CD4-positive, alpha-beta T cell (primary cell): ENCODE measurements at places on chromosomes 16 and 17. TPM values are rescaled to one million over a fixed set of nuclear protein-coding genes. Genes with fewer than 3 reads are reported as not detected.

DNAI2 gene
- total RNA-seq = 1.2 TPM

GRCh38 chr17:49822829-49823228 lies 25.0 kb downstream of the TAC4 start:
- no peak overlapping the region for H3K27ac ChIP-seq
- no peaks in the 10 kb centered on the region for H3K27me3 ChIP-seq
- no peak for DNase-seq

- H3K4me3 ChIP-seq = no peak overlapping the region
- no peaks in the 10 kb centered on the region for H3K36me3 ChIP-seq
- no peak overlapping the region for H3K27ac ChIP-seq
- no peaks in the 10 kb centered on the region for H3K27me3 ChIP-seq
Measured at GRCh38 chr17:82687375-82687861, 11.1 kb downstream of the RAB40B start.

DNA sequence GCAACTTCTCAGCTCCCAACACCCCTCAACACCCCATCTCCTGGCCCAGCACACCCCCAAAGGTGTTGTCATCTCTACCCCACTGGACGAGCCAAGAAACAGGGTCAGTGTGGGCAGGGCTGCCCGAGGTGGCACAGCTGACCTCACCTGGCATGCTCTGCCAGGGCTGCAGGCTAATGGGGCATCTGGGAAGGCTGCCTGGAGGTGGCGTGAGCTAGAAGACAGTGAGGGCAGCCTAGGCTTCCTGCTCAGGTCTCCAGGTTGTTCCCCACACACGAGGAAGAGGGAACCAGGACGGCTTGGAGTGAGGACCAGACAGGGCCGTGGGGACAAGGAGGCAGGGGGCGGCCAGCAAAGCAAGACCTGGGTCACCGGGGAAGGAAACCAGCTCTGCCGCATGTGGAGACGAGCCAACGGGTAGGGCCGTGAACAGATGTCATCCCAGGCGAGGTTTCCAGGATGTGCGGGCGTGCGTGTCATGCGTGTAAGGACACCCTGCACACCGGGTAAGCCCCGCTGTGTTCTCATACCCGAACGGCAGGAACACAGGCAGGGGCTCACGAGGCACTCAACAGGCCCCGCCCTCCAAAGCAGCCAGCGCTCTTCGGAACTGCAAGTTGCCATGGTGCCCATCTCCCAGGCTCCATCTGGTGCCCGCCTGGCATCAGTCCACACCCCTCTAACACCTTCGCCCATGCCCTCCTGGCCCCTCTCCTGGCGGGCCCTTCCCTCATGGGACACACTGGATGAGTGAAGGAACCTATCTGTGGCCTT lies 29.6 kb upstream of the PVALEF start:
- H3K36me3 ChIP-seq = no peaks in the 10 kb centered on the region
- no peak for DNase-seq
- H3K27me3 ChIP-seq = no peaks in the 10 kb centered on the region
- no peaks in the 10 kb centered on the region for H3K4me1 ChIP-seq
- H3K27ac ChIP-seq = no peak overlapping the region

- no peaks in the 10 kb centered on the region for H3K4me1 ChIP-seq
- DNase-seq = no peak
- no peaks in the 10 kb centered on the region for H3K27me3 ChIP-seq
- H3K27ac ChIP-seq = no peak overlapping the region
- H3K36me3 ChIP-seq = no peaks in the 10 kb centered on the region
- no peak overlapping the region for H3K4me3 ChIP-seq
Measured at GRCh38 chr16:48114410-48114809, 41.4 kb downstream of the ABCC12 start.

CSH1 gene
- total RNA-seq = not detected

MYH1 gene
- not detected for total RNA-seq

DNA sequence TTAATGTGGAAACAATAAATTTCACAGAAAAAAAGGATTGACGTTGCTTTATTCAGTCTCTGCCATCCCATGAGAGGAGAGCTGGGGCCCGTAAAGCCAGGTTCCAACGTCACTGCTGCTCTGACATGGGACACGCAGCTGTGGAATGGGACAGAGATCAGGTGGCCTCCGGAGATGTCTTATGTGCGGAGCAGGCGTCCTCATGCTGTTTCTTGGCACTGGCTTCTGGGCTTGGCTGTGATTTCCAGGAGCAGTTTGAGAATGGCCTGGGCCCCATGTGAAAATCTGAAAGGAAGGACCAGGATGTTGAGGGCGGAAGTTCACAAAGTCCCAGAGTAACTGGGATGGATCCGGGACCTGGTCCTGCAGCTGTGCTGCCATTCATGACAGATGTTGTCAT lies 32.4 kb downstream of the NDEL1 start:
- H3K4me1 ChIP-seq = no peaks in the 10 kb centered on the region
- no peaks in the 10 kb centered on the region for H3K27me3 ChIP-seq
- H3K4me3 ChIP-seq = no peak overlapping the region
- no peak for DNase-seq
- no peak overlapping the region for H3K27ac ChIP-seq

CES5A gene
- not detected for total RNA-seq

GRCh38 chr17:81500047-81500446 lies 12.6 kb downstream of the ACTG1 start:
- no peaks in the 10 kb centered on the region for H3K27me3 ChIP-seq
- no peak for DNase-seq
- no peak overlapping the region for H3K4me3 ChIP-seq
- peaks cover under 1% of the 10 kb centered on the region for H3K4me1 ChIP-seq
- no peak overlapping the region for H3K27ac ChIP-seq
- no peaks in the 10 kb centered on the region for H3K36me3 ChIP-seq

DNA sequence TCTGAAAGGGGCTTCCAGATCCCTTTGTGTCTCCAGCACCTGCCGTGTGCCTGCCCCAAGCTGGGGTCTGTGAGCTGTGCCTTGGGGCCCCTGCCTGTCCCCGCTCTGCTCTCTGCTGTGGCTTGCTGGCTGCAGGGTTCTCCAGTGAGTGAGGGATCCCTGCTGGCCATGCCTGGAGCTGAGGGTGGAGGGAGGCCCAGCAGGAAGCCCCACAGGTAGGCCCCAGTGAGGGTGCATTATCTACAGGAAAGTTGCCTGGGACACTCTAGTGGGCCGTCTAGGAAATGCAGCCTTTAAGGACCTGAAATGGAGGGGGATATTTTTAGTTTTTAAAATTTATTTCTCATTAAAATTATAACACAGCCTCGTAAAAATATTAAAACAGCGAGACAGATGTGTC lies 50.9 kb downstream of the JPH3 start:
- DNase-seq = no peak
- no peaks in the 10 kb centered on the region for H3K36me3 ChIP-seq
- no peaks in the 10 kb centered on the region for H3K4me1 ChIP-seq
- no peak overlapping the region for H3K4me3 ChIP-seq
- no peaks in the 10 kb centered on the region for H3K27me3 ChIP-seq
- H3K27ac ChIP-seq = no peak overlapping the region

DNA sequence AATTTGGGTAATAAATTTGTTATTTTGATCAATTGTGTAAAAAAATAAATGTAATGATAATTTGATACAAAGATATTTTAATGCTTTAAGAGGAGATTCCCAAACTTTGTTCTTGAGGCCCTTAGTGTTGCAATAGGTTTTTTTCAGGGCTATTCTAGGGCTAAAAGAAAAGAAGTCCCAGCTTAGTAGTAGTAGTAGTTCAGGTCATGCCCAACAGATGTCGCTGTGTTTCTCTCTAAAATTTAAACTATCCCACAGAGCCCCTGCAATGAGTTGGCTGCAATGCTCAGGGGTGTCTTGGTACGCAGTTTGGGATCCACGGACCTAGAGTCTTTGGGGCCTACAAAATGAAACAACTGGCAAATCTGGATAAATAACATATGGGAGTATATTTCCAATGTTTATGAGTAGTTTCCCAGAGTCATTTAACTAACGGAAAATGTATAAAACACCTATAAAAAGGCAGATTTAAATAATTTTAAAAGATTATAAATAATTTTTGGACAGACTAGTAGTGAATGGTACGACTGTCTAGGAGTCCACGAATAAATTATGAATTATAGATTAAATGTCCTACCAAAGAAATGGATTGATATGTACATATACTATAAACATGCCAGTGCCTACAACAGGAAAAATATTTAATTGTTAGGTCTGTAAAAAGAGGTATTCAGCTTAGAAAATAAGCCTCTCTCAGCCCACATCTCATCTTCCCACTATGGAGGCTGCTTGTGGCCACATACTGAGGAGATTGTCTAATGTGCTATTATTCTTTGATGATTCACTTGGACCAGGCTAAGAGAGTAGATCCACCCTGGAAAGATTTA lies 228.5 kb upstream of the PMFBP1 start:
- no peaks in the 10 kb centered on the region for H3K27me3 ChIP-seq
- no peak overlapping the region for H3K4me3 ChIP-seq
- H3K36me3 ChIP-seq = no peaks in the 10 kb centered on the region

DNA sequence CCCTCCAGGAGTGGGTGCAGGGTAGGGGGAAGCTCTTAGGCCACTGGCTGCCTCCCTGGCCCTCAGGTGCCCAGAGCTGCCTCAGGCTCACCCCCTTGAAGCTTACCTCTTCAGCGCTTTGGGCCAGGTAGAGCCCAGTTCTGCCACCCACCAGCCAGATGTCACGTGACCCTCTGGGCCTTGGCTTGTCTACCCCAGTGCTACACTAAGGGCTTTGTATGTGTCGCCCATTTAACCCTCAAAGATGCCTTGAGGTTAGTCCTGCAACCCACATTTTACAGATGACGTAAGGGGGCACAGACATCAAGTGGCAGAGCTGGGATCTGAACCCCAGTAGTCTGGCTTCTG lies 3.4 kb downstream of the HAS3 start:
- peaks cover 41% of the 10 kb centered on the region for H3K27me3 ChIP-seq
- H3K36me3 ChIP-seq = peaks cover 8% of the 10 kb centered on the region
- H3K4me3 ChIP-seq = no peak overlapping the region

NACA2 gene
- total RNA-seq = not detected

DNA sequence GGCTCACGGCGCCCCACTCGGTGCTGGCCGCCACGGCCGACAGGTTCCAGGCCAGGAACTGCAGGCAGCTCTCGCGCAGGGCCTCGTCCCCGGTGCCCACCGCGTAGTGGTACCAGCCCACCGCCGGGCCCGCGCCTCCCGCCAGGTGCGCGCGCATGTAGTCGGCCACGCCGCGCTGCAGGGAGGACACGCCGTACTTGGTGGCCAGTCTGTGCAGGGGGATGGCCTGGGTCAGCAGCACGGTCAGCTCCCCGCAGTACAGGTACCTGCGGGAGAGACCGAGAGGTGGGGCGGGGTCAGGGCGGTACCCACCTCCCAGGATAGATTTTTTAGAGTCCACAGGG lies 4.2 kb downstream of the BTBD17 start:
- peaks cover 24% of the 10 kb centered on the region for H3K4me1 ChIP-seq
- peaks cover 66% of the 10 kb centered on the region for H3K27me3 ChIP-seq
- no peaks in the 10 kb centered on the region for H3K36me3 ChIP-seq

DNA sequence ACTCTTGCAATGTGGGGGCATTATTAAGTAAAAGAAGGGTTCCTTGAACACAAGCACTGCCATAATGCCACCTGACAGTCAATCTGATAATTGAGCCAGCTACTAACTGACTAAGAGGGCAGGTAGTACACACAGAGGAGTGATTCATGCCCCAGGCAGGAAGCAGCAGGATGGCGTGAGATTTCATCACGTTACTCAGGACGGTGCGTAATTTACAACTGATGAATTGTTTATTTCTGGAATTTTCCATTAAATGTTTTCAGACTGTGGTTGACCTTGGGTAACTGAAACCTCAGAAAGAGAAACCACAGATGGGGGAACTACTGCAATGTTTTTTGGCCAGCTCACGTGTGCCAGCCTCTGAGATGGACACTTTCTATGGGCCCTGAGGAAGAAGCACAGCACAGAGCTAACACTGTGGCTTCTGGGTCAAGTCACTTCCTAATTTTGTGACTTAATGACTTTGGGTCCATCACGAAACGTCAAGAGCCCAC lies 46.7 kb downstream of the C17orf67 start:
- no peak overlapping the region for H3K4me3 ChIP-seq
- H3K4me1 ChIP-seq = peaks cover 10% of the 10 kb centered on the region
- H3K27me3 ChIP-seq = no peaks in the 10 kb centered on the region
- no peaks in the 10 kb centered on the region for H3K36me3 ChIP-seq

ATAD5 gene
- 3.6 TPM for total RNA-seq

TSPOAP1 gene
- 17.8 TPM for total RNA-seq

RAB26 gene
- not detected for total RNA-seq

- peaks cover 58% of the 10 kb centered on the region for H3K4me1 ChIP-seq
- no peak for DNase-seq
- H3K4me3 ChIP-seq = no peak overlapping the region
- H3K27me3 ChIP-seq = no peaks in the 10 kb centered on the region
- no peak overlapping the region for H3K27ac ChIP-seq
Measured at GRCh38 chr16:87864331-87864989, 4.8 kb downstream of the SLC7A5 start.

- no peak overlapping the region for H3K4me3 ChIP-seq
- H3K36me3 ChIP-seq = no peaks in the 10 kb centered on the region
- no peak for DNase-seq
Measured at GRCh38 chr16:10121491-10121890, 60.7 kb downstream of the GRIN2A start.

HEATR9 gene
- total RNA-seq = 0.61 TPM

CD300H gene
- total RNA-seq = not detected
